ENCODE measurements at places on chromosomes 3 and 15.

DNA sequence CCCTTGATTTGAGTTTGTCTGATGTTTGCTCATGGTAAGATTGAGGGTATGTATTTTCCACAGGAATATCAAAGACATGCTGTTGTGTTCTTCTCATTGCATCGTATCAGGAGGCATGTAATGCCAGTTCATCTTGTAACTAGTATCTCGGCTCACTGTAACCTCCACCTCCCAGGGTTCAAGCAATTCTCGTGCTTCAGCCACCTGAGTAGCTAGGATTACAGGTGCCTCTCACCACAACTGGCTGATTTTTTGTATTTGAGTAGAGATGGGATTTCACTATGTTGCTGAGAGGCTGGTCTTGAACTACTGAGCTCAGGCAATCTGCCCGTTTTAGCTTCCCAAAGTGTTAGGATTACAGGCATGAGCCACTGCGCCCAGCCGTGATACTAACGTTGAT lies 162.9 kb upstream of the BHLHE40 start:
- DNase-seq = no peak

DNA sequence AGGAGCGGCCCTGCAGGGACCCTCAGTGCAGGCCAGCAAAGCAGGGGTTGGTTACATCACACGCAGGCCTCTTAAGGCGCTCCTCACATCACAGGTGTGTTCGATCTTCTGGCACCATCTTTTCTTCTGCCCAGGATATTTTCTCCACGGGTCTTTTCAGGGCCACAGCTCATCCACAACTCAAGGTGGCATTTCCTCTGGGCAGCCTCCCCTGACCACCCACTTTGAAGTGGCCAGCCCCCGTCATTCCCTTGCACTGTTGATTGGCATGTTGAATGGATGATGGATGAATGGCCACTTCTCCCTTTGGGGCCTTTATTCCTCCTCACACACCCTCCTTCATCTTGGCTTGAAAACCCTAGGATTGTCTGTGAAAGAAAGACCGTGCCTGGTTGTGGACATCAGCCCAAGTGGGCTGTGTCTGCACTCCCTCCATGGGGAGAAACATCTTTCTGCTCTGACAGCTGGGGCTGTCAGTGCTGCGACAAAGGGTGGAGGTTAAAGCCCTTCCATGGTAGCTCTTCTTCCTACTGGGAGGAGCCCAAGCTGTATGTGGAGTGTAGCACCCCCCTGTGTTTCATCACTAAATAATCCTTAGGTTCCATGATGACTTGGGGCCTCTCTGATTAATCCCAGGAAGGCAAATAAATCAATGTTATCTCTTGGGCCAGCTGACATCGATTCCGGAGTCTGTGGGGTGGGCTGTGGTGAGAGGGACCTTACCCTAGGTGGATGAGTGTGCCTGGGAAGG lies 102.5 kb downstream of the EPHB1 start:
- DNase-seq = no peak

DNA sequence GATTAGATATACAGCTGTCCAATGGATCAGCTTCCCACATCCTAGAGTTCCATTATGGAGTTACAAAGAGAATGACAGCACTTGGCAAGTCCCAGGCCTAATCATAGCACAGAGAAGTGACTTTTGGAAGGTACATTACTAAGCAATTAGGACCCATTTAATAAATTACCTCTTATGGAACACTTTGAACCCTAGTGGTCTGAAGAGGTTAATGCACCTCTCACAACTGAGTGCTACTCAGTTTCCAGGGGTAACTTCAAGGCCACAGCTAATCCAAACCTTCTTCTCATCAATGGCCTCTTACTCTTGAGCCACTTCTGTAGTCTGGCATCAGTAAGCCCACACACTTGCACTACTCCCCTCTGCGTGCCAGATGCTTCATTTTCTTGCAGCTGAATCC lies 34.9 kb upstream of the MEIS2 start:
- no peak for DNase-seq

DNA sequence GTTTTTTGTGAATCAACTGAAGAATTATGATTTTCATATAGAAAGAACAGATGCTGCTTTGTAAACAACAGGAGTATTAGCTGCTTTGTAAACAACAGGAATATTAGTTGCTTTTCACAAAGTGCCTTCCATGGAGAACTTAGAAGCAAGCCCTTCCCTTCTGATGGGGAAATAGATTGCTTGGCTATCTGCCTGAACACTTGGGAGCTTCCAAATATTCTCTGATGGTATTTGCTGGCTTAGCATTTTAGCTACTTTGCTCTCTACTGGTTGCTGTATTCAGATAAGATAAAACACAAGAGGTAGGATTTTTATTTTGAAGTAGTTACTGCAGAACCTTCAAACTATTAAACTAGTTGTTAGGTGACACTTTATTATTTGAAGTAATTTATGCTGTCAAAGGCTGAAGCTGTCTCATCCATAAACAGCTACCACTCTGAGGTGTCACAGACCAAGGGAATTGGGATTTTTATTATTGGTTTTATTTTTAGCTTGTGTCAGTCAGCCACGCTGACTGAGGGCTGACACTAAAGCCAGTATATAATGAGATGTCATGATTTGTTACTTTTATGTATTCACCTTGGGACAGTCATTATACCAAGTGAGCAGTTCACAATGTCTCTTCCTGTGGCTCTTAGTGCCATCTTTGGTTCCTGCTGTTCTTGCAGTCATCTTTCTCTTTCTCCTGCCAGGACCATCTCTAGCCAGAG lies 50.0 kb downstream of the ZIC1 start:
- no peak for DNase-seq

- DNase-seq = no peak
These were observed 110.4 kb downstream of the C3orf70 start for GRCh38 chr3:185042312-185043050.

All from DMS 273 treated with DMSO at 0.1 percent for 48 hours (cell line).